Large intestine (tissue), 12 donors: ENCODE measurements at places on chromosomes 4 and X. TPM values are rescaled to one million over a fixed set of nuclear protein-coding genes. Genes with fewer than 3 reads are reported as not detected.

DNA sequence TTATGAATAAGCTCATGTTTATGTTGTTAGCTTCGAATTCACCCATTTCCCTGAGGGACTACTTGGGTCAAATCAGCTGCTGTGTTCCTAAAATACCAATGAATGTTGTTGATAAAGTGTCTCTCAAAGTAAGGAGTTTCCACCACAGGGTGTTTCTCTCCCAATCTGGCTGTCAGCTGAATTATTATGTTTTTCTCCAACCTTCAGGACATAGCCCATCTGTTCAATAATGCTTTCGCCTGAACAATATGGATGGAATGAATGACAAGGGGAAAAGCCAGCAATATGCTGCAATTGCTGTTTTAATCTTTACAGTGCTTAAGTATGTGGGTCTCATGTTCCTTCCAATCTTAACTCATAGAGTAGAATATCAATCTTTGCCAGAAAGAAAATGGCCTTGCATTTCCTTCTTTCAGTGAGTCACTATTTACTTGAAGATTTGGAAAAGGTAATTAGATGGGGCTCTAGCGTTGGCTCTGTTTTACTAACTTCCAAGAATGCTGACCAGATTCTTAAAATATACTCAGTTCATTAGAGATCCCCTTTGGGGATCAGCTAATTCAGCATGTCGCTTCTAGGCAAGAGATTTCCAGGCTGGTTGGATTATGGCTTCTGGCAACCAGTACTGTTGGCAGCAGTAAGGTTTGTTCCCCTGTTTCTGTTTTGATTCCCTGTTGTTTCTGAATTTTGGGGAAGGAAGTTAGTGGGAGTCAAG is 410.5 kb downstream of the PPP3CA start:
- DNase-seq: no peak
- no peaks in the 10 kb centered on the region for H3K36me3 ChIP-seq
- H3K4me3 ChIP-seq: no peak overlapping the region
- no peaks in the 10 kb centered on the region for H3K27me3 ChIP-seq
- H3K27ac ChIP-seq: no peak overlapping the region

GRCh38 chr4:870951-871350 is 45.0 kb upstream of the CPLX1 start:
- no peaks in the 10 kb centered on the region for H3K27me3 ChIP-seq
- DNase-seq: no peak
- no peaks in the 10 kb centered on the region for H3K4me1 ChIP-seq
- H3K27ac ChIP-seq: no peak overlapping the region

- no peak overlapping the region for H3K4me3 ChIP-seq
- H3K36me3 ChIP-seq: no peaks in the 10 kb centered on the region
- H3K4me1 ChIP-seq: peaks cover 16% of the 10 kb centered on the region
- H3K27ac ChIP-seq: peak overlapping the region; percentile 60
- no peaks in the 10 kb centered on the region for H3K27me3 ChIP-seq
- DNase-seq: no peak
These were observed 26.9 kb upstream of the MAOB start for GRCh38 chrX:43909141-43909540.

GRCh38 chr4:16212138-16212782 is 14.0 kb downstream of the TAPT1 start:
- no peaks in the 10 kb centered on the region for H3K27me3 ChIP-seq
- H3K4me3 ChIP-seq: no peak overlapping the region
- no peak overlapping the region for H3K27ac ChIP-seq
- DNase-seq: no peak
- peaks cover 14% of the 10 kb centered on the region for H3K36me3 ChIP-seq

DNA sequence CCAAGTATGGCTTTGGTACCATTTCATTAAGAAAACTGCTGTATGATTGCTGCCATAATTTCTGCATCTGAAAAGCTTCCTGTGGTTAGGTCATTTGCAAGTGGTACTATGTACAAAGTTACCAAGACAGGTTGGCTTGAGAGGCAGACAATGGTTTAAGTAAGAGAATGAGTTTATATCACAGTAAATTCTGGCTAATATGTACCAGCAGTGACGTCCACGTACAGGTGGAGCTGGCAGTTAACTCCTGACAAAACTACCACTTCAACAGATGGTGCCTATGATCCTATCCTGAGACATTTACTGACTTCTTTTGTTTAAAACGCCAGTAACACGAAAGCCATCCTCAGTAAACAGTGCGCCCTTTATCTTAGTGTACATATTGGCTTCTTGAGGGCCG is 198.4 kb downstream of the NR3C2 start:
- H3K27me3 ChIP-seq: no peaks in the 10 kb centered on the region
- H3K4me3 ChIP-seq: no peak overlapping the region
- peaks cover 7% of the 10 kb centered on the region for H3K4me1 ChIP-seq
- no peak overlapping the region for H3K27ac ChIP-seq

GRCh38 chr4:172546782-172547181 is 621.8 kb upstream of the GALNT7 start:
- no peaks in the 10 kb centered on the region for H3K27me3 ChIP-seq
- H3K4me3 ChIP-seq: no peak overlapping the region
- H3K36me3 ChIP-seq: no peaks in the 10 kb centered on the region
- no peak for DNase-seq
- H3K27ac ChIP-seq: no peak overlapping the region

- no peak overlapping the region for H3K4me3 ChIP-seq
- DNase-seq: no peak
- H3K36me3 ChIP-seq: no peaks in the 10 kb centered on the region
- H3K27ac ChIP-seq: no peak overlapping the region
These were observed 120.7 kb upstream of the HCCS start for GRCh38 chrX:10990418-10990817.

- no peaks in the 10 kb centered on the region for H3K4me1 ChIP-seq
- no peaks in the 10 kb centered on the region for H3K27me3 ChIP-seq
- no peak for DNase-seq
- no peak overlapping the region for H3K27ac ChIP-seq
These were observed 319.1 kb upstream of the RPS6KA3 start for GRCh38 chrX:20585782-20586181.

- no peak overlapping the region for H3K27ac ChIP-seq
- DNase-seq: no peak
- H3K4me1 ChIP-seq: no peaks in the 10 kb centered on the region
These were observed 43.7 kb upstream of the TADA2B start for GRCh38 chr4:6999172-7000086.

- H3K36me3 ChIP-seq: peaks cover 29% of the 10 kb centered on the region
- no peaks in the 10 kb centered on the region for H3K4me1 ChIP-seq
- no peak for DNase-seq
- no peak overlapping the region for H3K27ac ChIP-seq
- no peak overlapping the region for H3K4me3 ChIP-seq
- no peaks in the 10 kb centered on the region for H3K27me3 ChIP-seq
These were observed 35.4 kb downstream of the RBBP7 start for GRCh38 chrX:16834806-16835205.

DNA sequence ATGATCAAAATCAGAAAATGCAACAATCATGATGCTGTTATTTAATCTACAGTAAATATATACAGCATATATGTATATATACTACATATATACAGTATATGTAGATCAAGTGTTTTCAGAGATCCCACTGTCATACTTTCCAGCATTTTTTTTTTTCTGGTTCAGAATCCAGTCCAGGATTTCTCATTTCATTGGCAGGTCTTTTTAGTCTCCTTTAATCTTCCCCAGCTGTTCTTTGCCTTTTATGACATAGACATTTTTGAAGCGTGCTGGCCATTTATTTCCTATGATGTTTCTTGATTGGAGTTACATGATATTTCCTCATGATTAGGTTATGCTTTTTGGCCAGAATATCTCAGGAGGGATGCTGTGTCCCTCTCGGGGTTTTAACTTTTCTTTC is 92.0 kb upstream of the TLR2 start:
- no peak for DNase-seq
- no peak overlapping the region for H3K27ac ChIP-seq
- no peak overlapping the region for H3K4me3 ChIP-seq
- no peaks in the 10 kb centered on the region for H3K4me1 ChIP-seq
- H3K27me3 ChIP-seq: no peaks in the 10 kb centered on the region

GRCh38 chrX:51759055-51759839 is 16.0 kb downstream of the GSPT2 start:
- H3K27me3 ChIP-seq: no peaks in the 10 kb centered on the region
- H3K27ac ChIP-seq: no peak overlapping the region
- no peak for DNase-seq
- no peaks in the 10 kb centered on the region for H3K4me1 ChIP-seq
- H3K4me3 ChIP-seq: no peak overlapping the region

GRCh38 chr4:80963051-80963450 is 67.5 kb upstream of the BMP3 start:
- no peaks in the 10 kb centered on the region for H3K36me3 ChIP-seq
- DNase-seq: no peak
- H3K4me1 ChIP-seq: no peaks in the 10 kb centered on the region
- H3K27ac ChIP-seq: no peak overlapping the region
- no peak overlapping the region for H3K4me3 ChIP-seq

- no peaks in the 10 kb centered on the region for H3K4me1 ChIP-seq
- no peaks in the 10 kb centered on the region for H3K27me3 ChIP-seq
- H3K36me3 ChIP-seq: no peaks in the 10 kb centered on the region
These were observed 30.8 kb upstream of the CD40LG start for GRCh38 chrX:136616987-136617685.

GRCh38 chrX:130204647-130205046 is 32.9 kb downstream of the RAB33A start:
- peak overlapping the region; percentile 68 for H3K27ac ChIP-seq
- peaks cover 13% of the 10 kb centered on the region for H3K4me1 ChIP-seq
- H3K36me3 ChIP-seq: no peaks in the 10 kb centered on the region
- no peak overlapping the region for H3K4me3 ChIP-seq

- no peak overlapping the region for H3K4me3 ChIP-seq
- H3K27ac ChIP-seq: no peak overlapping the region
- H3K4me1 ChIP-seq: peaks cover 3% of the 10 kb centered on the region
- no peaks in the 10 kb centered on the region for H3K27me3 ChIP-seq
- H3K36me3 ChIP-seq: no peaks in the 10 kb centered on the region
These were observed 119.7 kb downstream of the FRYL start for GRCh38 chr4:48660347-48660746.

DNA sequence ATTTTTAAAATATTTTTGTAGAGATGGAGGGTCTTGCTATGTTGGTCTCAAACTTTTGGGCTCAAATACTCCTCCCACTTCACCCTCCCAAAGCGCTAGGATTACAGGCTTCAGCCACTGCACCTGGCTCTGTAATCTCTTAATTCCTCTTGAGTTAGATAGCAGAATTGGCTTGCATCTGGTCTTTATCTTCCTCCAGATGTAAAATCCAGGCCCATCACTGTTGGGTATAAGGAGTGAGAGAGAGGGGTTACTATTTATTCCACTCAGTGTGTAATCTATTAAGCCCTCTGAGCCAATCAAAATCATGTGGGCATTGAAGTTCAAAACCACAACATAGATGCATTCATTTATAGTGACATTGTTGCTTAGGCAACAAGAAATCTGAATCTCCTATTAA is 33.9 kb downstream of the ANK2 start:
- no peaks in the 10 kb centered on the region for H3K27me3 ChIP-seq
- no peak overlapping the region for H3K27ac ChIP-seq
- no peaks in the 10 kb centered on the region for H3K4me1 ChIP-seq
- no peak for DNase-seq

The SULT1E1 gene
- polyA plus RNA-seq: 134 TPM

The QRFPR gene
- 0.97 TPM for polyA plus RNA-seq

The FREM3 gene
- 0.16 TPM for polyA plus RNA-seq

The WNK3 gene
- polyA plus RNA-seq: 1.4 TPM

The C4orf17 gene
- polyA plus RNA-seq: 0.03 TPM

The TMEM31 gene
- 0.43 TPM for polyA plus RNA-seq

The CSAG3 gene
- not detected for polyA plus RNA-seq

The FRMPD4 gene
- polyA plus RNA-seq: 0.19 TPM

The CDKL5 gene
- 5.0 TPM for polyA plus RNA-seq

The EDA2R gene
- 0.43 TPM for polyA plus RNA-seq

The GYPE gene
- polyA plus RNA-seq: 0.70 TPM

The NLGN4X gene
- polyA plus RNA-seq: 7.2 TPM

The USP17L28 gene
- not detected for polyA plus RNA-seq
